ENCODE measurements at places on chromosomes 5 and 9.

- peak; percentile 89 for DNase-seq
These were observed at the start of gene PFDN1 for GRCh38 chr5:140302786-140303639. TSS of gene PFDN1 (minus strand) at chr5:140303101. CDS start at chr5:140303073, 28 bp downstream.

DNA sequence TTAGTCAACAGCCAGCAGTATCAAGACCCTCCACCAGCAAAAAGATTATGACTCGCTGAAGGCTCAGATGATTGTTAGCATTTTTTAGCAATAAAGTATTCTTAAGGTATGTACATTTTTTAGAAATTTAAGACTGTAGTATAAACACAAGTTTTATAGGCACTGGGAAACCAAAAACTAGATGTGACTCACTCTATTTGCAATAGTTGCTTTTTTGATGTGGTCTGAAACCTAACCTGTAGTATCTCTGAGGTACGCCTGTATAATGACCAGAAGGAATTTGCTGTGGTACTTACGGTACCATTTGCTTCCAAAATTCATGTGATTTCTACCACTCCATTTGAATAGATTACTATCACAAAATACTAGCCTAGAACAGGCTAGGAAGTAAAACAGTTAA lies 60.8 kb downstream of the WDR41 start:
- DNase-seq = no peak

GRCh38 chr5:67651180-67651579 lies 454.6 kb upstream of the CD180 start:
- no peak for DNase-seq

GRCh38 chr5:31362529-31362900 lies 169.0 kb downstream of the CDH6 start:
- DNase-seq = no peak

DNA sequence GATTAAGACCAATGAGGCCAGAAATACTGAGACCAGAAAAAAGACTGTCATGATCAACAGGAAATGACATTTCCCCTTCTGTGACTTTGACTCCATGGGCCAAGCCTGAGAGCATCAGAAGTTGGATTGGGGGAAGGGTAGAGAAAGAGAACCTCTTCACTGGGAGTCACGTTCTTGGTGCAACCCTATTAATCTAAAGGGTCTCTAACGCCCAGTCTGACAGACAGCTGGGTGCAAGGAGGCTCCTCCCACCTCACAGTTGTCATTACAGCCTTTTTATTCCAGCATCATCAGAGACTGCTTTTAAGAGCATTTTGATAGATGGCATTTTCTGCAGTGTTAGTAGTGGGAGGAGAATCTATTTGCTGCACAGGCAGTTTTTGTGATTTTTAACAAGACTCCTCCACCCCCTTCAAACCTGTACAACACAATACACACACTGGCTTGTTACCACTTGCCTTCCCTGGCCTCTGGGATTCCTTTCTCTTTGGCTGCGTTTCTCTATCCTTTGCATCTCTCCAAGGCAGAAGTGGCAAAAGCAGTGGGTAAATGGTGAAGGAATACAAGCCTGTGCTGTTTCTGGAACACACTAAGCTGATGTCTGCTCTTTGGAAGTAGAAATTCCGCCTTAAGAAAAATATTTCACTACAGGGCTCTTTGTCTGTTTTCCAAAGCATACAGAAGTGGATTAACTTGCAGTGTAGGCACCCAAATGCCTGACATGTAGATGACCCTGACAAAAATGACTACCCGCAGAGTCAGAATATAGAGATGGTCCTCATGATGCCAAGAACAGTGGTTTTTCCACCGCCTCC lies 310.4 kb upstream of the ZNF608 start:
- DNase-seq = no peak

DNA sequence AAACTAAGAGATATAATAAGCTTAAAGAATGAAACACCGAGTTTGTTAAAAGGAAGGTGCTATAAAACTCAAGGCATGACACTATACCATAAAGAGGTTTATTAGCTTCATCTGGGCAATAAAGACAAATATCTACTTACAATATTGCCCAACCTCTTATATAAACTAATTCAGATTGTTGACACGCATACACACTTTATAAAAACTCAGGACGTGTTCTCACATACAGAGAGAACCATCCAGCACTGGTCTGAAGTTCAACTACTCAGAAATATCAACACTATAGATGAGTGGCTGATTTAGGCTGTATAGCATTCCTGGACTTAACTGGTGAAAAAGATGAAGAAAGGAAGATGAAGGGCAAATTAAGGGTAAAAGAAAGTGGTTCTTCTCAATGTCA lies 81.2 kb downstream of the FRMD3 start:
- no peak for DNase-seq

DNA sequence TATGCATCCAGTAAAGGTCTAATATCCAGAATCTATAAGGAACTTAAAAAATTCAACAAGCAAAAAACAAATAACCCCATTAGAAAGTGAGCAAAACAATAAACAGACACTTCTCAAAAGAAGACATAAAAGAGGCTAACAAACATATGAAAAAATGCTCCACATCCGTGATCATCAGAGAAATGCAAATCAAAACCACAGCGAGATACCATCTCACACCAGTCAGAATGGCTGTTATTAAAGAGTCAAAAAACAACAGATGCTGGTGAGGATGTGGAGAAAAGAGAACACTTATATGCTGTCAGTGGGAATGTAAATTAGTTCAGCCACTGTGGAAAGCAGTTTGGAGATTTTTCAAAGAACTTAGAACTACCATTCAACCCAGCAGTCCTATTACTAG lies 86.1 kb downstream of the WWC1 start:
- no peak for DNase-seq

DNA sequence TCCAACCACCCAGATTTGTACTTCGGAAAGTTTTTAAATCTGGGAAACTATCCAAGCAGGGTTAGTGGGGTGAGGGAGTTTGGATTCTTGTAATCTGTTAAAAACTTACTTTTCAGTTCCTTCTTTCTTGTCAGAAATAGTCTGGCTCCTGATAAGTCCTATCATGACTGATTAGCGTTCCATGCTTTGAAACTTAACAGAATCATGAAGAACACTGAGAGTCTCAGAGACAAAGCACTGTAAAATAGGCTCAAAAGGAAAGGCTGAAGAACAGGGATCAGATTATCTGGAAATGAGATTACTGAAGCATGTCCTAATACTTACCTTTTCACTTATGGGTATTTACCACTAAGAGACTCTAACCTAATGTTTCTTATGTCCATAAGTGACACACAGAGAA lies 242.5 kb downstream of the ARRDC3 start:
- DNase-seq = no peak

DNA sequence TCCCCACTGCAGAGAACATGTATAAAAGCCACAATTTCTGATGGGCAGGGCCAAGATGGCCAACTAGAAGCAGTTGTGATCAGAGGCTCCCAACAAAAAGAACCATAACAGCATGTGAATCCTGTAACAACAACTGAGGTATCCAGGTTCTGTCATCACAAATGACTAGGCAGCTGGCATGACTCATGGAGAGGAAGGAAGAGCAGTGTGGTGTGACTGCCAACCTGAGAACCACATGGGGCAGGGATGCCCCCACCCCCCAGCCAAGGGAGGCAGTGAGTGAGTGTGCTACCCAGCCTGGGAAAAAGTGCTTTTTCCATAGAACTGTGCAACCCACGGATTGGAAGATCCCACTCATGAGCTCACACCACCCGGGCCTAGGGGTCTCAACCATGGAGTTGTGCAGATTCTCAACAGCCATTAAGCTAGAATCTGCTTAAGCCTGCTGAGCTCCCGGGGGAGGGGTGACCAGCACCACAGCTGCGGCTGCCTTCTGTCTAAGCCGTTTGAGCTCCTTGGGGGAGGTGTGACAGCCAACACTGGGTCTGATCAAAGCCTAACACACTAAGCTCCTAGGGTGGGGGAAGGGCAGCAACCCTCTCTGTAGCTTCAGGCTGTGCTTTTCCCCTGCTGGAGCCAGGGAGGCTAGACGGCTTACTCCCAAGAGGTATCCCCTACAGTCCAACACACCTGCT lies 80.1 kb upstream of the DMAC1 start:
- no peak for DNase-seq

GRCh38 chr9:131969469-131969989 lies 110.1 kb downstream of the MED27 start:
- DNase-seq = no peak

DNA sequence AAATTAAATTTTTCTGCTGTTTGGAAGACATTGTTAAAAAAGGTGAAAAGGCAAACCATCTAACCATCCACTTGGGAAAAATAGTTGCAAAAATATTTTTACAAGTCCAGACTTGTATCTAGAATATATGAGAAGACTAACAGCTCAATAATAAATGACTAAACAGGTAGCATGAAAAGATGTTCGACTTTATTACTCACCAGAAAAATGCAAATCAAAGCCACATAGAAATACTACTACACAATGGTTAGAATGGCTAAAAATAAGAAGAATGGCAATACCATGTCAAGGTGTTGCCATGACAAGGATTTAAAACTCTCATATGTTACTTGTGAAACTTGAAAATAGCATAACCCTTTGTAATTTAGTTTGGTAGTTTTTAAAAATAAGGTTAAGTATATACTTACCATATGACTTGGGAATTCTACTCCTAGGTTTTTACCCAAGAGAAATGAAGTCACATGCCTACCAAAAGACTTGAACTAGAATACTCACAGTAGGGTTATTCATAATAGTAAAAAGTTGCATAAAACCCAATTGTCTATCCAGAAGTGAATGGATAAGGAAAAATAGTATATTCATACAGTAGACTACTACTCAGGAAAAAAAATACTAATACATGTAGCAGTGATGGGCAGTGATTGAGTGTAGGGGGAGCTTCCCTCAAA lies 93.8 kb downstream of the VPS13A start:
- no peak for DNase-seq

GRCh38 chr5:176360894-176361436 lies 599 bp downstream of the KIAA1191 start:
- DNase-seq = peak; percentile 69

GRCh38 chr5:55700745-55701144 lies 11.4 kb downstream of the SLC38A9 start:
- DNase-seq = no peak

GRCh38 chr5:167207081-167207480 lies 1084.4 kb upstream of the WWC1 start:
- DNase-seq = peak; percentile 73

GRCh38 chr9:7491641-7492040 lies 307.9 kb downstream of the DMAC1 start:
- DNase-seq = no peak

GRCh38 chr5:142110046-142110531 lies 1.5 kb downstream of the NDFIP1 start:
- no peak for DNase-seq

DNA sequence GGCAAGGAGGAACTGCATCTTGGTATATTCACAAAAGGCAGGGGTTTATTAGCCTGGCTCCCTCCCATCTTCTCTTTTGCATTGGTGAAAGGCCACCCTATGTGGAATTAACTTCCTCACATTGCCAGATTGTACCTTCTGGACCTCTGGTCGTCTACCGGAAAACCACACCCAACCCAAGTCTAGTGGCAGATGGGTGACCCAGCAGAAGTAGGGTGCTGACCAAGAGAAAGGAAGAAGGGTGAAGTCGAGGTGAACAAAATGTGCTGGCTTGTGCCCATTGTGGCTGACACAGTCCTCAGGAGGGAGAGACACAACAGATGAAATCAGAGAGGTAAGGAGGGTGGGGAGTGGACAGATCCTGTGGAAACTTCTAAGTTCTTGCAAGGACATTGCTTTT lies 39.8 kb upstream of the DAP start:
- DNase-seq = no peak

GRCh38 chr9:127333221-127334064 lies 63.5 kb upstream of the SLC2A8 start:
- no peak for DNase-seq

GRCh38 chr5:88831816-88832215 lies 51.2 kb downstream of the MEF2C start:
- no peak for DNase-seq

DNA sequence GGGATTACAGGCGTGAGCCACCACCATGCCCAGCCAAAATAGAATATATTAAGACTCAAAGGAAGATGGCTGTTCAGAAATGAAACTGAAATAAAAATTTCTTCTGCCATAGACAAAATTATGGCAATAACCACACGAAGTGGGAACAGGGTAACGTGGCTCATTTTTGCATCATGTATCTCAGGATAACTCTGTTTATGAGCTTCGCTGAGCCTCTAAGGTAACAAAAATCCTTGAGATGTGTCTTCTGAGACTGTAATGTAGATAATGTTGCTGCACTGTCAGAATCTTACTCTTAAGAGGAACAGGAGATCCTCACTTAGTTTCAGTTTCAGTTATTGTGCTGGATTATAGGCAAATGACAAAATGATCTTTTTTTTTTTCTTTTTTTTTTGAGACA lies 153.8 kb downstream of the GOLPH3 start:
- DNase-seq = no peak

GRCh38 chr5:351084-351920 lies 29.8 kb downstream of the AHRR start:
- DNase-seq = no peak

GRCh38 chr5:124583469-124584350 lies 162.7 kb downstream of the ZNF608 start:
- DNase-seq = no peak

Data from left forelimb (tissue), 1 donor.